Hematopoietic multipotent progenitor cell treated with erythropoietin and hydrocortisone succinate and interleukin-3 and kit ligand, for 17 days (in vitro differentiated cells): ENCODE measurements at places on chromosomes 16 and 17.
A peak's percentile ranks its signal among the peaks of the same experiment; 100 is the strongest.

GRCh38 chr16:79077346-79077745 is 523.2 kb downstream of the MAF start:
- no peak for DNase-seq

GRCh38 chr16:88558457-88559442 is 11.5 kb upstream of the ZC3H18 start:
- no peak for DNase-seq

GRCh38 chr16:49018259-49018931 is 263.2 kb downstream of the CBLN1 start:
- no peak for DNase-seq

DNA sequence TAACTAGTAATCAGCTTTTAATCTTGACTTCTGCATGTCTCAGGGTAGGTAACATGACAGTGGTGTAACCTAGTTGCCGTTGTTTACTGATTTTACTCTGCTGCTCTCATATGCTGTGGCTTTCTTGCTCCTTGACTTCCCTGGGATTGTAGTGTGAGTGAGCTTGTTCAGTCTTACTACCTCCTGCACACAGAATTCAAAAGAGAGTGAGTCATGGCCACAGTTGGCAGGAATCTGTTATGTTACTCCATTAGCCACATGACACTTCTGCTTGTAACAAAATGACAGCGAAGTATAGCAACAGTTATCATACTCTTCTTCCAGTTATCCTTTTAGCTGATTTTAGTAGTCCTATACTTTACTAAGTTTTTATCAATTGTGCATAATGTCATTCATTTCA is 18.8 kb downstream of the TNRC6A start:
- no peak for DNase-seq

- DNase-seq, result no peak
Measured at GRCh38 chr16:17244872-17245551, 225.7 kb downstream of the XYLT1 start.

GRCh38 chr16:51839727-51840462 is 688.8 kb upstream of the SALL1 start:
- DNase-seq, result no peak

GRCh38 chr16:67676516-67676915 is 9.9 kb downstream of the C16orf86 start:
- DNase-seq, result no peak

- no peak for DNase-seq
Measured at GRCh38 chr17:4715063-4715744, 4.8 kb downstream of the ARRB2 start.

DNA sequence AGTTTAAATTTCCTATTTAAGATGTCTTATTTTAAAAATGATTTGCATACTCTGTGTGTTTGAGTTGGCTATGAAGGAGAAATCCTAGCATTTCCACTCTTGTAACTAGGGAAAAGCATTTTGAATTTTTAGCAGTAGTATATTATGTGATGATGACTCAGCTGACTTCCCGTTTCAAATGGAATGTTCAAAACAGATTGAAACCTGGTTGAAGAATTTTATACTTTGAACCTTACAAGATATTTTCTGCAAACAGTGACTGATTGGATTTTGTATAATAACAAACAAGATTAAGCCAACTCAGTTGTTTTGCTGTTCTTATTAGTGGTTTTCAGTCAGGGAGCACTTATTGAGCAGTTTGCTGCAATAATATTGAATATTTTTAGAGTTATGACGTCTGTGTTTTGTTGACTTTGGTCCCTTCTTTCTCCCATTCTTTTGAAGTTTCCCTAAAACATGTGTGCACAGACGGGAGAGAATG is 8.0 kb downstream of the TNRC6A start:
- peak; percentile 21 for DNase-seq

DNA sequence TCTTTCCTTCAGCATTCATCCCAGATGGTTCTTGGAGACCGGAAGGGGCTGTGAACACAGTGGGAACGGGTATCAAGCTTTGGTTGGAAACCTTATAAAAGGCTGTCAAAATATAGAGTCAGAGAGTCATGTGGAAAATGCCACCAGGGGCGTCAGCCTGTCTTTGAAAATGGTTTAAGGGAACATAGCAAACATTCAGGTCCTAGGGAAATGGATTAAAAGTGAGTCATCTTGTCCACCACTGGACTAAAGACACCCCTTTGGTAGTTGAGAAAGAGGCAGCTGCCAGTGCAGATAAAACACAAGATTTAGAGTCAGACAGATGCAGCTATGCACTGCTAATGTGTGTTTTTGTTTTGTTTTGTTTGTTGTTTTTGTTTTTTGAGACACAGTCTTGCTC is 47.8 kb upstream of the BCO1 start:
- no peak for DNase-seq

- DNase-seq, result peak; percentile 89
Measured at GRCh38 chr16:68704232-68704867, 32.7 kb upstream of the CDH1 start.

- DNase-seq, result no peak
Measured at GRCh38 chr17:49269356-49269755, 38.8 kb upstream of the PHOSPHO1 start.

DNA sequence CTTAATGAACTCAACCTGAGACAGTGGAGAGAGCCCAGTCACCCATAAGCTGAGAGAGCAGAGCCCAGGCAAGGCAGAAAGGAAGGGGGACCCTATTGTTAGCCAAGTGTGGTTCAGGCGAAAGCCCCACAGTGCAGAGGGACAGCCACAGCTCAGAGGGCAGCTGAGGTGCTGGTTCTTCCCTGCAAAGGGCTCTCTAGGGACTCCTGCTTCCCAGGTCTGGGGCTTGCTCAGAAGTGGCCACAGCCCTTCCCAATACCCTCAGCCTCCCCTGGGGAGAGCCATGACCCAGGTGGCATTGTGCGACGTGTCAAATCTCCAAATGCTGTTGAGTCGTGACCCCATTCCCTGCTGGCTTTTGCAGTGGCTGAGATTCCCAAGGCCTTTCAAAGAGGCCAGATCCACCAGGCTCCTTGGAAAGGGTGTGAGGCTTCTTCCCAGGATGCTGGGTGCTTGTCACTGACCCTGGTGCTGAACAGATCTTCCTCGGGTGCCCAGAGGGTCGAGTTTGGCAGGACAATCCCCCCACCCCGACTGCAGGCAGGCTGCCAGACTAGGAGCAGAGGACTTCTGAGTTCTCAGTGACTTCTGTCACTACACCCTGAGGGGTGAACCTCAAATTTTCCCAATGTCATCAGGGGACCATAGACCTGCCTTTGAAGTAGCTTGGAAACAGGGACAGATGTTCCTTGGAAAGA is 2.5 kb upstream of the CCL17 start:
- no peak for DNase-seq

DNA sequence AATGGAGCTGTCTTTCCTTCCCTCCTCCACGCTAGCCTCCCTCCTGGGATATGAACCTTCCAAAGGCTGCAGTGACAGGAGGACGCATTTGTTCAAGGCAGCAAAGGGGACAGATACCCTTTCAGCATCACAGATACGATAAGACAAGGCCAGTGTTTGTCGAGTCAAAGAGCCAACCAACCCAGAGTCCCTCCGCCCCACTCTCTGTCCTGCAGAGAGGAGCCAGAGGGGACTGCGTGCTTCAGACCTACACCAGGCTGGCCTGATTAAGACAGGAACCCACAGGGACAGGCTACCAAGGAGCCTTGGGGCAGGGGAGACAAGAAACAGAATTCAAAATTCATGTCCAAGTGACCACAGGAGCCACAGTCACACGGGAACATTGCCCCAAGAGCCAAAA is 72.6 kb upstream of the CDH5 start:
- no peak for DNase-seq

DNA sequence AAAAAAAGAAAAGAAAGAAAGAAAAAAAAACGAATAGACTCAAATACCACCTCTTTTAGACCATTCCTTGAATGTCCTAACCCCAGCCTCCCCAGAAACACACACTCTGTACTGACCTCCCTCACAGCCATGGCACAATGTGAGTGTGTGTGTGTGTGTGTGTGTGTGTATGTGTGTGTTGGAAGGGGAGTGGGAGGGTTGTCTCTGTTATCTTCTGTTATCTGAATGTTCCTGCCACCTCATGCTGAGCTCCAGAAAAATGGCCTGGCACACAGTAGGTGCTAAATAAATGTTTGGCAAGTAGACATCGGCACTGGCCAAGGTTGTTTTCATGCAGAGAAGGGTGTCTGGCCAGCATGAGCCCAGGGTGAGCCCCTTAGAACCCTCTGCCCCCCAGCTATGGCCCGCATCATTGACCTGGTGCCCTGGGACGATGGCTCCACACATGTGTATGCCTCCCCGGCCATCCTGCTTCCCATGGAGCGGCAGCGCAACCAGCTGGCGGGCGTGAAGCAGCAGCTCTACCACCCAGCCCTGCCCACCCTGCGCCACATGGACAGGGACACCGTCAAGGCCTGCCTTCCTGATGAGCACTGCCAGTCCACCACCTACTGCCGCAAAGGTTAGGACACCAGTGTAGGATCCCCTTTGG is 6.6 kb upstream of the CNGB1 start:
- no peak for DNase-seq

DNA sequence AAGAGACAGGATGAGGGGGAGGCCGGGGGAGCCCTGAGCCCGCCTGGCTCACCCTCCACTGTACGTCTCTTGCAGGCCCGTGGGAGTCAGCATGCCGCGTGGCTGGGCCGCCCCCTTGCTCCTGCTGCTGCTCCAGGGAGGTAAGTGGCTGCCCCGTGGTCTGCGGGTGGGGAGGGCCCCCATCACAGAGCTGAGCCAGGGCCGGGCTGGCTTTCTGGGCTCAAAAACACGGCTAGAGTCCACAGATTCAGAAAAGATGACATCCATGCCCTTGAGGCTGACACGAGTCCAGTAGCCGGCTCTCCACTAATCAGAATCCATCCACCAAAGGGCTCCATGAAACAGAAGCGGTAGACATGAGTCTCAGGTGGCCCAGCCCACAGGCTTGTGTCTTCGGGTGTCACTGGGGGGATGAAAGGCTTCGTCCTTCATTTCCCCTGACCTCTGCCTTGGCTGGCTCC is 28.0 kb downstream of the IL21R start:
- DNase-seq, result no peak

GRCh38 chr16:87794485-87795078 is 28.8 kb upstream of the KLHDC4 start:
- no peak for DNase-seq

DNA sequence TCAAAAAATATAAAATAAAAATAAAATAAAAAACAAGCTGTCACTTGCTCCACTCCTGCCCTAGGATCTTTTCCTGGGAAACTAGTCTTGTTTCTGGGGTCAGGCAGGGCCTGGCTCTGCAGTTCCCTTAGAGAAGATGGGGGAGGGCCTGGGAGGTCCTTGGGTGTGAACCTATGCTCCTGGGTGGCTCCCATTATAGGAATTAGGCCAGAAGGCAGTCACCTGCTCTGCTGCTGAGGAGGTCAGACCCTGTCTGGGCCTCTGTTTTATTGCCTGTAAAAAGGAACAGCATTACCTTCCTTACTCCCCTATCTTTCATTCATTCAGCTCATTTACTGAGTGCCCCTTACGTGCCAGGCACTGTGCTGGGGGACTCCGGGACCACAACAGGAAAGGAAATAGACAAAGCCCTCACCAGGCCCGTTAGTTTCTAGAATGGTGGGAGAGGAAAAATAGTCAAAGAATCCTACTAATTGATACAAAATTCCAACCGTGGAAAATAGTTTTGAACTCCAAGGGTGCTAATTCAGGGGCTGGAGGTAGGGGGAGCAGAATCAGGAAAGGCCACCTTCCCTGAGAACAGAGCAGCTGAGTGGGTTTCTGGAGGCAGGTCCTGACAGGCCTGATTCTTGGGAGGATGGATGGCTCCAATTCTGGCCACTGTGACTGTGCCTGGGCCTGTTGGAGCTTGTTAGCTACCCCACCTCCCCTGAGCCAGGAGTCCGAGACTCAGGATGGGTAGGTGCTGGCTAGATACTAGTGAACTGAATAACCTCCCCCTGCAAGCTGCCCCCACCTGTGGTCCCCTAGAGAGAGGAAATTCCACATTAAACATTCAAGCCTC is 1.3 kb upstream of the SLC46A1 start:
- DNase-seq, result no peak

GRCh38 chr17:67994817-67995569 is 1.3 kb downstream of the C17orf58 start:
- DNase-seq, result no peak

DNA sequence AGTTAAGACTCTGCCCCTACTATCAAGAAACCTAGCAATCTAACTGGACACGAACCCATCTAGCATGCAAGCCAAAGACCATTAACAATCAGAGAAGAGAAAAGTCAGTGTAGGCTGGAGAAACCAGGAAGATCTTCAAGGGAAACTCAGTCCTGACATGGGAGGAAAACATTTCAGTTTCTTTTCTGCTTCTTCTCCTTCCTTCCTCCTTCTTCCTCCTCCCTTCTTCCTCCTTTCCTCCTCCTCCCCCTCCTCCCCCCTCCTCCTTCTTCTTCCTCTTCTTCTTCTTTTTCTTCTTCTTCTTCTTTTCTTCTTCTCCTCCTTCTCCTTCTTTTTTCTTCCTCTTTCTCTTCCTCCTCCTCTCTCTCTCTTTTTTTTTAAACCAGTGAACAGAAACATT is 29.6 kb upstream of the SHISA9 start:
- DNase-seq, result no peak

DNA sequence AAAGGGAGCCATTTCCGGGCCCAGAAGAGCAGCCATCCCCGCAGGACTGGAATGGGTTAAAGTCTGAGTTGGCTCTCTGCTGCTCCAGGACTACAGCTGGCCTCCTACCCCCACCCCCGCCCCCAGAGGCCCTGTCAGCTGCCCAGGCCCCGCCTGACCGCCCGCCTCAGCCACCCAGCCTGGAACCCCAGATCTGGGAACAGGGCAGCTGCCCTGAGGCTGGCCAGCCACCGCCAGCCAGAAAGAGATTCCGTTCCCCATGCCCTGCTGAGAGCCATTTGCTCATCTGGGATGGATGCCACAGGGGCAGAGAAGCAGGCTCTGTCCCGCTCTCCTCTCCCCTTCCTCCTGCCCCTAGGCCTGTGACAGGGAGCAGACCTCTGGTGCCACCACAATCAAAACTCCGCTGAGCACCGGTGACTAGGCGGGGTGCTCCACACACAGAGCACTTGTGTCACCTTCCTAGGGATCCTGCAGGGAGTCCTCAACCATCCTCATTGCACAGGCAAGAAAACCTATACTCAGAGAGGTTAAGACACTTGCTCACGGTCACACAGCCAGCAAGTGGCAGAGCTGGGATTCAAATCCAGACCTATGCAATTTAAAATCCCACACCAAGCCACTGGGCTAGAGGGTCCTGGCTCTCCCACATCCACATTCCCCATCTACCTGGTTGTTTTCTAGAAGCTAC is 44.1 kb downstream of the ZNF423 start:
- no peak for DNase-seq

- DNase-seq, result no peak
Measured at GRCh38 chr16:78684030-78684611, 584.7 kb downstream of the WWOX start.

DNA sequence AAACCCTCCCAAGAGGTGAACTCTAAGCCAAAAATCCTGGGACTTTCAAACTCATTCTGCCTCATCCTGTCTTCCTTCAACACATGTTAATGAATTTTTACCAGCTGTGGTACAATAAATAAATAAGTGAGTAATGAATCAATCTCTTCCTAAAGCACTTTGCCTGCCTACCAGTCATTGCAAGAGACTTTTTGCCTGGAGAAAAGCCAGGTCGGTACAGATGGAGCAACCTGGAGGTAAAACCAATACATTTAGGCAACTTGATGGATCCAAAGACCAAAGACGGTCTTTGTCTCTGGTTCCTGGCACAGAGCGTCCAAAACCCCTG is 324.2 kb downstream of the PMP22 start:
- no peak for DNase-seq

GRCh38 chr17:6374271-6374691 is 60.6 kb downstream of the AIPL1 start:
- no peak for DNase-seq

GRCh38 chr17:1203111-1203966 is 23.6 kb upstream of the ABR start:
- DNase-seq, result peak; percentile 44
